IPS DF 19.7 (cell line): ENCODE measurements at places on chromosomes 12 and 14.

DNA sequence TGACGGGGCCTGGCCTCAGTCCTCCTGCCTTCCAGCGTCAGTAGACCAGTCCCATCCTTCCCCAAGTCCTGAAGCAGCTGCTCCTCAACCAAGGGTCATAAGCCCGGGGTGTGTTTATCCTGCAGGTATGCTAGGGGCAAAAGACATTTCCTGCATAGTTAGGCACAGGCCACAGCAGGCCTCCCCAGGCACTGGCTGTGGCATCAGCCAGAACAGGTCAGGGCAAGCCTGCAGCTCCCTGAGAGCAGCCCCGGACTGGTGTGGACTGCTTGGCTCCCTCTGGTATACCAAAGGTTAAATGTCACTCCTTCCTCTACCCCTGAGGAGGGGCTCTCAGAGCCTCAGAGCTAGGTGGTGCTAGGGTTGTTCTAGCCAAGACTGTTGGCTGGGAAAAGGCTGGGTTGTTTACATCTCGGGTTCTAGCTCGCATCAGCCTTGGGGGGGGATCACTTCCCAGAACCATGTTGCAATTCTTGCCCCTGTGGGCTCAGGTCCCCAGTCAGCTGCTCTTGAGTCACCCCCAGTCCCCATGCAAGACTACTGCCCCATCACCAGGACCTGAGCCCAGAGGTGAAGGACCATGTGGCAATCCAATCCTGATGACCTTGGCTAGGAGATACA, 2.9 kb downstream of the MMP14 start:
- no peak for DNase-seq

GRCh38 chr12:98644433-98644711, 216 bp downstream of the IKBIP start:
- no peak for DNase-seq

- DNase-seq = no peak
Observed at GRCh38 chr14:56244138-56244789, 126.1 kb downstream of the PELI2 start.

DNA sequence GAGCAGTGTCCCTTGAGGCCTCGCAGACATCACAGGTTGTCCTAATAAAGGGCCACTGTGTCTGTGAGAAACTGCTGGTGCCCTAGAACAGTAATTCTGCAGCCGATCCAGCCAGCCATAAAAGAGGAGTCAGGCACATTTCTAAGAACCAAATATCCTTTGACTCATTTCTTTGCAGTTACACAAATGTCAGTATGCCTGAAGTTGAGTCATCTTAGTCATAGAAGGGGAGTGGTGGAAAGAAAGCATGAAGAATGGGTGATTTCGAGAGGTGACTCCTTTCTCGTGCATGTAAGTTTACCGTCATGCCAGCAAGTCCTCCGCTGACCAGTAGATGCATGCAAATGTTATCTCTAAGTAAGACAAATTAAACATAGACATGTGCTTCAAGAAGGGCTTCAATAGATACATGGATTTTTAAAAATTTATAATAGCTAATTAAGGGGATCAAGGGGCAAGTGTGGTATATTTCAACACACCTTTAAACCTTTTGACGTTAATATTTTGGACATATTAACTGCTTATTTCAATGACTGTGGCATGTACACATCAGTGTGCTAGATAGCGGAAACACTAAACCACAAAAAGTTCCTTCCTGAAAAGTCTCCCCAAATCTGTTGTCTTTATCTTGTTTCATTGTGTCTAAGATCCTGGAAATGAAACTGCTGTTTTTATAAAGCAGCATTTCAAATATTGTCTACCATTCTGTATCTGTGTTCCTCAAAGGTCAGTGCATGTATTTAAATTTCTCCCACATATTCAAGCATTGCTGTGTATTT, 497.4 kb downstream of the NPAS3 start:
- no peak for DNase-seq

GRCh38 chr12:54998958-54999510, 14.5 kb upstream of the TESPA1 start:
- DNase-seq = no peak

- DNase-seq = no peak
Observed at GRCh38 chr14:34781242-34781641, 66.8 kb upstream of the CFL2 start.

GRCh38 chr12:58310809-58311622, 369.6 kb downstream of the ATP23 start:
- no peak for DNase-seq

DNA sequence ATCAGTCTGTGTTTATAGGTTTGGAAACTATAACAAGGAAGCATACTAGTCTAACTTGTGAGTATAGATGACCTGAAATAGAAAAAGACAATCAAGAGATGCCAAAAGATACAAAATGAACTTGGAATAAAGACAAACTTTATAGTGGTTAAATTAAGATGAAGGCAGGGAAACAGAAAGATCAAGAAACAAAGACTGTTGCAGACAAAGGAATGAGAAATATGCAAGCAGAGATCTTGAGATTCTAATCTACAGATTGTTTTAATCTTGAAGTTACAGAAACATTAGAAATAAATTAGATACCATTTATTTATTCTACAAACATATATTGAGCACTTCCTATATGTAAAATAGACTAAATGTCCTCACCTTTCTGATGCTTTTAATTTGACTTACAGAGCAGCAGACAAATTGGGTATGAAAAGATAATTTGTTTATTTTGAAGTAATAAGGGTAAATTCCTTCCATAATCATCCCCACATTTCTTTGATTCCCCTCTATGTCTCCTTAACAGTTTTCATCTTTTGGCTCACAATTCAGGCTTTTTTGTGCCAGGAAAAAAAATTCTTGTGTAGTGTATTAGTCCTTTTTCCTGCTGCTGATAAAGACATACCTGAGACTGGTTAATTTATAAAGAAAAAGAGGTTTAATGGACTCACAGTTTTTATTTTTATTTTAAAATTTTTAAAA, 134.4 kb downstream of the KITLG start:
- DNase-seq = no peak

DNA sequence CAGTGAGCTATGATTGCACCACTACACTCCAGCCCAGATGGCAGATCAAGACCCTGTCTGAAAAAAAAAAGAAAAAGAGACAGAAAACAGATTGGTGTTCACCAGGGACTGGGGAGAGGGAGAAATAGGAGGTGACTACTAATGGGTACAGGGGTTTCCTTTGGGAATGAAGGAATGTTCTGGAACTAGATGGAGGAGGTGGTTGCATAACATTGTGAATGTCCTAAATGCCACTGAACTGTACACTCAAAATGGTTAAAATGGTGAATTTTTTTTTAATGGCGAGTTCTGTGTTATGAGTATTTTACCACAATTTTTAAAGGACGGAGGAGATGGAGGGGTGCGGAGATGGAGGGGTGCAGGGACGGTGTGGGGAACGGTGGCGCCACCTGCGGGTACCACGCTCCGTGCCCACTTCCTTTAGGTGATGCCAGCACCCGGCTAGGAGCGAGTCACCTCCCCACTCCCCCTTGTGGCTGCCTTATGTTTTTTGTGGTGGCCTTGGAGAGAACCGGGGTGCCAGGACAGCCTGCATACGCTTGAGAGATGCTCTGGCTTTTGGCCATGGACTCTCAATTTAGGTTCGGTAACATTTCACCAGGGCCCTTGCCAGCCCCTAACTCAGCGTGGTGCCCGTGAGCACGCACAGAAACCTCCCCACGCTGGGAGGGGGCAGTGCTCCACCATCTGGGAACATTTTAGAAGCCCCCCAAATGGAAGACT, 16.1 kb downstream of the UBC start:
- DNase-seq = no peak

DNA sequence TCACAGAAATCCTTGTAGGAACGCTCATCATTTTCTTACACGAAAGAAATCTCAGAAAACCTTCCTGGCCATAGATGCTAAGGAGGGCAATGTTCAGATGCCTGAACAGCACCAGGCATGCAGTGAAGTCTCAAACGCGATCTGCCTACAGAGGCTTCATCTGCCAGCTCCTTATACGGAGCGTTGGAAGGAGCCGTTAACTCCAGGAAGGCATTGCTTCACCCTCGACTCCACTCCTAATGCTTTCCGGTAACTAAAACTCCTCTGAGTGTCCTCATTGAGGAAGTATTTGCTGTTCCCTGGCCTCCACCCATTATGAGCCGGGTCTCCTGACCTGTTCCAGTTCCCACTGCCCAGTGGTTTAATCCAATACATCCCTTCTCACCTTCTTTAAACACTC, 502.7 kb downstream of the BCL11B start:
- no peak for DNase-seq

DNA sequence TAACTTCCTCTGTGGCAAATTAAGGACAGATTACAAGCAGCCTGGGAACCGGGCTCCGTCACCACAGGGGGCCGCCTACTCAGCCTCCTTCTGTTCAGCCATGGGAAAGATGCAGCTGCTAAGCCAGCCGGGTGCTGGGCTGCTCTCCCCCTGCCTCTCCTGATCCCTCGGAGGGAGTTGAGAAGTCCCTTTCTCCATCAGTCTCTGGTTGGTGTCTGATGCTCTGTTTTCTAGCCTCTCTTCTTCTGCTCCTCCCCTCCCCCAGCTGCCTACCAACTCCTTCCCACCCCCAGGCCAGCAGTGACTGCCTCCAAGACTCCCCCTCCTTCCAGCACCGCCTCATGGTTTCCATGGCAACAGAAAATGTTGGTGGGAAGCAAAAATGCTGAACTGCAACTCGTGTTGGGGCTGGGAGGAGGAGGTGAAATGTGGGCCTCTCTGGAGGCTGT, 486.7 kb downstream of the APAF1 start:
- DNase-seq = peak; percentile 52

DNA sequence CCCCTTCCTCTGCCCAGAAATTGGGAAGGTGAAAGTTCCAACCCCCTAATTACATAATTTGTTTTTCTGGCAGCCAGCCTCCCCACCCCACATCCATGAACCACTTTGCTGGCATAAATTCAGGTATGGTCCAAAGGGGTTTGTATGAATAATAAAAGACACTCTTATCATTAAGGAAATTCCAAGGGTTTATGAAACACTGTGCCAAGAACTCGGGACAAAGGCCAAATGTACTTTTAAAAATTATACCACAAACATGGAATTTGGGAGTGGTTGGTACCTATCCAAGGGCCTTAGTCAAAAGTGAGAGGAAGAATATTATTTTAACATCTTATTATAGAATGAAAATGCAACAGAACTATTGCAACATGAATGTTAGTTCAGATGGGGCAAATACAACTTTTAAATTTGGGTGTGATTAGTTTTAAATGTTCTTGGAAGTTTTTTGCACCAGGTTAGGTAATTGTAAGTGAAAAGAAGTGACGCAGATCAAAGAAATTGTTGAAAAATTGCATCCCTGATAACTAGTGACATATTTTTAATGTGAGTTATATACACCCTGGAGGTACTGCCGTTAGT, 217.8 kb downstream of the TMEM117 start:
- DNase-seq = no peak

DNA sequence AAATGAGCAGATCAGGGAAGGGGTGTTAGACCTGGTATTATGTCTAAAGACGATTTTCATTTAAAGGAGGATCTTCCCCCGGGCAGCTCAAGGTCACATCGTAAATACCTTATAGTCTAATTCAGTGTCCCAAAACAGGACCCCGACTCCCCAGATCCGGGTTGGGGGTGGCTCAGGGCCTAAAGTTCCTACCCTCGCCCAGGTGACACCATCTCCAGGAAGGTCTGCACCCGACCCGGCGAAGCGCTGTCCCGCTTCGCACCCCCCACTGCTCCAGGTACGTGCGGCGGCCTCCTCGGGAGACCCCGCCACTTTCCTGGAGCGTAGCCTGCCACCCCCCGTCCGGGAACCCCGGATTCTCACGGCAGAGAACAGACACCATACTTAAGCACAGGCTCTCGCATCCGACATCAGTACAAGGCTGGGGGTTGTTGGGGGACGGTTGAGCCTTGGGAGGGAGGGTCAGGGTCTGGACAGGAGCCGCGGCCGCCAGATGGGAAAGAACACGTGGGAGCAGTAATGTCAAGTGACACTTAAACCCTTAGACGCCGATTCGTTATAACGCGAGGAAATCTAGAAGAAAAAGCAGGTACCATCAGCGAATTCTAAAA, 556 bp downstream of the TIMM9 start:
- DNase-seq = no peak

GRCh38 chr14:59570122-59570521, 6.5 kb downstream of the CCDC175 start:
- no peak for DNase-seq

DNA sequence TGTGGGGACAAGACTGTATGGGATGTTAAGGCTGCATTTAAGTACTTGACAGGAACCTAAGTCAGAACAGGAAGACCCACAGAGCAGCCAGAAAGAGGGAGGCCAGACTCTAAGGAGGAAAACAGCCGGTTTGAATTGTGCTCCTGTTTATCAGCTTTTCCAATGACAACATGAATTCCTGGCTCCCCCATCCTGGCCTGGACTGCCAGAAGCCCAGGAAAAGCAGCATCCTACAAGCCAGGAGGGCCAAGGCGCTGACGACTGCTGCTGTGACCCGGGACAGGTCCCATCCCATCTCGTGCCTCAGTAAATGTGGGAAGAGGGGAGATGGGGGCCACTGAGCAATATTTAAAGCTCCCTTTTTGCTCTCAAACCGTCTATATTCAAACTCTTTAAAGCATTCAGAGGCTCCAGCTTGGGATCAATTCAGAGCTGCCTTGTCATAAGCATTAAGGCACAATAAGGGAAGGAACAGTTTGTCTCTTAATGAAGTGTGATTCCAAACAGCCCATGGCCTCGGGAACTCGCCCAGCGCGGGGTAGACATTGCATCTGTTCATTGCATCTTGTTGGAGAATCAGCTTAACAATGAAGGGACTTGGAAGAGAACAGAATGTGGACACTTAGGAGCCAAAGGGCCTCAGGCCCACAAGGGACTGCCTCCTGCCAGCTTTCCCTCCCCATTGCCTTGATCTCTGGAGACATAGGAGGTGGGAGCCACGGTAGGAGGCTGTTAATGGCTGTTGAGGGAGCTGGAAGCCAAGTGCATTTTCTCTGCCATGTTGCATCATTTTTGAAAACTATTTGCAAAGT, 49.6 kb downstream of the CMKLR1 start:
- no peak for DNase-seq

GRCh38 chr12:66901138-66901932, 222.5 kb upstream of the GRIP1 start:
- DNase-seq = no peak

GRCh38 chr12:111339321-111339938, 29.5 kb downstream of the PHETA1 start:
- DNase-seq = no peak

- no peak for DNase-seq
Observed at GRCh38 chr12:114316076-114316475, 89.9 kb downstream of the TBX5 start.

DNA sequence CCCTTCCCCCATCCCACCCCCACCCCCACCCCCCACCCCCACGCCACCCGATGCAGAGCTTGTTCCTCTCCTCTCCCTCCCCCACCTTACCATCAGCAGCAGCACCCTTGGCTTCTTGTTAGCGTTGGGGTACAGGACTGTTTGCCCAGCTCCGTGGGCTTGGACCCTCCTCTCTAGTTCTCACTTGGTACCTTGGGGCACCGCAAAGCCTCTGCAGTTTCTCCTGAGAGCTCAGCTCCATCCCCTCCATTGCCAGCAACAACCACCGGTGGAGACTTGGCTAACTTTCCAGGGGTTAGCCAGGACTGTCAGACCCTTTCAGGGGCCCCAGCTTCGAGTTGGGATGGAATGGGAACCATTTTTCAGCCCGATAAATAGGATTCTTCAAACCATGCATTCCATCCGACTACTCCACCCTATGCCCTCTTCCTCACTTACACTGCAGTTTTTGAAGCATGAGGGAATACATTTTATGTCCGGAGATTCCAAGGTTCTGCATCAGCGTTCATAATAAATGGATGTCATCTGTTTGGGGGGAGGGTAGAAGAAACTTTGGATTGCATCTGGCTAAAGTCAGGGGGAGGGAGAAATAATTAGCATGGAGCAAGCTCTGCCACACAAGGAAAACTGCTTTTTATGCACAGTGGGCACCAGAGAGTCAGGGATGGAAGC, 1.1 kb downstream of the SCN8A start:
- DNase-seq = no peak

- no peak for DNase-seq
Observed at GRCh38 chr14:56206596-56206995, 88.4 kb downstream of the PELI2 start.
